Endodermal cell (in vitro differentiated cells): ENCODE measurements at places on chromosomes 1 and 21. TPM values are rescaled to one million over a fixed set of nuclear protein-coding genes. Genes with fewer than 3 reads are reported as not detected.

GRCh38 chr1:114345930-114346479 lies 165.0 kb downstream of the TRIM33 start:
- H3K4me3 ChIP-seq, result peak overlapping the region; percentile 73
- H3K36me3 ChIP-seq, result no peaks in the 10 kb centered on the region
- no peaks in the 10 kb centered on the region for H3K4me1 ChIP-seq

DNA sequence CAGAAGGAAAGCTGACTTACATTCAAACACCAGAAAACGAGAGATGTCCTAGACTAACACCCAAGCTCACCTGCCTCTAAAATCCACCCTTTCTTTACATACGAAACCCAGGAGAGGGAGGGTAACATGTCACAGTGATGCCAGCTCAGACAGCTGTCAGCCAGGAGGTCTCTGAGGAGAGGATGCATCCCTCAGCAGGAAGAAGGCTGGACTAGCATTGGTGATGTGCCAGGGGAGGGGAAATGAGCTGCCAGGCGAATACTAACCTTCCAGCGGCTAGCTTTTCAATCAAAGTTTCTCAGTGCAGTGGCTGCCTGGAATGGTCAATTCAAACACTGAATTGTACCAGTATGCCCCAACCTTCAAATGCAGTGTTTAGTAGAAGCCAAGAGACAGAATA lies 3.6 kb upstream of the UBE2G2 start:
- no peak for DNase-seq
- no peak overlapping the region for H3K4me3 ChIP-seq
- H3K4me1 ChIP-seq, result no peaks in the 10 kb centered on the region
- H3K27me3 ChIP-seq, result no peaks in the 10 kb centered on the region
- H3K27ac ChIP-seq, result no peak overlapping the region

DNA sequence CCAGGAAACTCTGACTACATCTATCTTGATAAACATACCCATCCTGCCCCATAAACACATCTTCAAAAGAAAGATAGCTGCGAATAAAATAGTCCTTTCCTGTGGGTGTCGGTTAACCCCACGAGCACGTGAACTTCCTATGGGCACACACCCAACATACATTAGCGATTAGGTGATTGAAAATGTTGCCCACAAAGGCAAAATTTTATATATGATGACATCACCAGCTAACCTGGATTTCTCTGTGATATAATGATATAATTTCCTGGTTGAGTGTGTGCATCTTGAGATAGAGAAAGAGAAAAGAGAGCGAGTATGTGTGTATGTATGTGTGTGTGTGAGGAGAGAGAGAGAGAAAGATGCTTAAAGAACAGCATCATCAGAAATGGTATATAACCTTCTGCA lies 296.1 kb downstream of the PTPRC start:
- no peaks in the 10 kb centered on the region for H3K27me3 ChIP-seq
- H3K27ac ChIP-seq, result peak overlapping the region; percentile 92
- DNase-seq, result no peak
- H3K36me3 ChIP-seq, result no peaks in the 10 kb centered on the region

- peaks cover 26% of the 10 kb centered on the region for H3K27me3 ChIP-seq
- H3K27ac ChIP-seq, result no peak overlapping the region
- H3K4me3 ChIP-seq, result no peak overlapping the region
Observed at GRCh38 chr1:154742606-154743005, 127.5 kb downstream of the KCNN3 start.

- no peak overlapping the region for H3K27ac ChIP-seq
- H3K36me3 ChIP-seq, result no peaks in the 10 kb centered on the region
- no peak for DNase-seq
- H3K27me3 ChIP-seq, result no peaks in the 10 kb centered on the region
- H3K4me3 ChIP-seq, result no peak overlapping the region
Observed at GRCh38 chr1:208544053-208544452, 299.9 kb upstream of the PLXNA2 start.

- H3K4me3 ChIP-seq, result peak overlapping the region; percentile 78
- no peak overlapping the region for H3K27ac ChIP-seq
- peak; percentile 61 for DNase-seq
- no peaks in the 10 kb centered on the region for H3K36me3 ChIP-seq
- H3K27me3 ChIP-seq, result peaks cover 8% of the 10 kb centered on the region
Observed at GRCh38 chr1:230068952-230069684, 2.1 kb downstream of the GALNT2 start.

DNA sequence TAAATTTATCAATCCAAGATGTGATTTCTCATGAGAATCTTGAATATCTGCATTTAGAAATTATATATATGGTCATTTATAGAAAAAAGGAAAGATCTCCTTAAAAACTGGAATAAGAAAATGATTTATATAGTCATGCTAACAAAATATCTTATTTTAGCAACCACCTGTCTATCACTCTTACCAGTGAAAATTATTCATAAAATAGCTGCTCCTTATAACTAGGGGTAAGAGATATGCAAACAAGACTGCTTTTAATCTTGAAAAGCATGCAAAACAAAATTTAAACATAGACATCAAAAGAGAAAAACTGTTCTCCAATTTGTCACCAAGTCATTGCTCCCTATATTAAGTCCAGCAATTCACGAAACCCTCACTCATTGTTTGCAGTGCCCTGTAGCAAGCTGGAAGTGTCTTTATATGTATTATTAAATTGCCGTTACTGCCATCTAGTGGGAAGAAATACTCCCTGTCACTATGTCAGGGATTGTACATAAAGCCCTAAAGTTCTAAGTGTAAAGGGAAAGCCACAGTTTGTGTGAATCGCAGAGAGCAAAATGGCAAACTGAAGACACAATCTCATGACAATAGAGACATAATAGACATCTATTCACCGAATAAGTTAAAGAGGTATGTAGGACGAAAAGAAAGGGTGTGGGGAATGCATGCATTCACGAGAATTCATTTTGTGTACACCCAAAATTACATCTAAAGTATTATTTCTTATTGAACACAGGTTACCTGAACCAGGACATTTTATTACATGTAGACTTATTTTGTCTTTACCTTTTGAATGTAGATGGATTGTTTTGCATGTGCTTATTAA lies 600.5 kb downstream of the USP25 start:
- H3K4me1 ChIP-seq, result peaks cover 4% of the 10 kb centered on the region
- H3K4me3 ChIP-seq, result no peak overlapping the region
- no peak for DNase-seq

The CLCNKA gene
- total RNA-seq, result 1.9 and 3.2 TPM in 2 replicates
